MCF 10A (cell line): ENCODE measurements at places on chromosomes 16 and 17. TPM values are rescaled to one million over a fixed set of nuclear protein-coding genes. Genes with fewer than 3 reads are reported as not detected.

GRCh38 chr17:17343160-17343735, 40.1 kb downstream of the NT5M start:
- H3K36me3 ChIP-seq, result no peaks in the 10 kb centered on the region
- no peaks in the 10 kb centered on the region for H3K4me1 ChIP-seq
- no peak for DNase-seq
- no peak overlapping the region for H3K4me3 ChIP-seq

- no peaks in the 10 kb centered on the region for H3K36me3 ChIP-seq
- H3K27me3 ChIP-seq, result no peaks in the 10 kb centered on the region
- H3K27ac ChIP-seq, result no peak overlapping the region
- H3K4me1 ChIP-seq, result no peaks in the 10 kb centered on the region
Observed at GRCh38 chr16:48188449-48189102, 32.8 kb upstream of the ABCC12 start.

GRCh38 chr17:42016411-42016831, 818 bp downstream of the DNAJC7 start:
- H3K27me3 ChIP-seq, result no peaks in the 10 kb centered on the region
- peak; percentile 18 for DNase-seq
- H3K4me3 ChIP-seq, result peak overlapping the region; percentile 99

GRCh38 chr17:3222505-3222904, 15.0 kb downstream of the OR1A1 start:
- H3K4me3 ChIP-seq, result no peak overlapping the region
- no peak for DNase-seq
- H3K4me1 ChIP-seq, result no peaks in the 10 kb centered on the region
- H3K36me3 ChIP-seq, result no peaks in the 10 kb centered on the region
- no peak overlapping the region for H3K27ac ChIP-seq

GRCh38 chr17:82914375-82914774, 74.6 kb upstream of the ZNF750 start:
- DNase-seq, result no peak
- peaks cover 36% of the 10 kb centered on the region for H3K36me3 ChIP-seq
- no peaks in the 10 kb centered on the region for H3K27me3 ChIP-seq
- no peak overlapping the region for H3K27ac ChIP-seq
- H3K4me1 ChIP-seq, result no peaks in the 10 kb centered on the region

GRCh38 chr17:22251498-22251897, 559.2 kb downstream of the KCNJ18 start:
- no peak overlapping the region for H3K4me3 ChIP-seq
- no peak overlapping the region for H3K27ac ChIP-seq
- H3K36me3 ChIP-seq, result no peaks in the 10 kb centered on the region
- H3K27me3 ChIP-seq, result no peaks in the 10 kb centered on the region
- no peak for DNase-seq

DNA sequence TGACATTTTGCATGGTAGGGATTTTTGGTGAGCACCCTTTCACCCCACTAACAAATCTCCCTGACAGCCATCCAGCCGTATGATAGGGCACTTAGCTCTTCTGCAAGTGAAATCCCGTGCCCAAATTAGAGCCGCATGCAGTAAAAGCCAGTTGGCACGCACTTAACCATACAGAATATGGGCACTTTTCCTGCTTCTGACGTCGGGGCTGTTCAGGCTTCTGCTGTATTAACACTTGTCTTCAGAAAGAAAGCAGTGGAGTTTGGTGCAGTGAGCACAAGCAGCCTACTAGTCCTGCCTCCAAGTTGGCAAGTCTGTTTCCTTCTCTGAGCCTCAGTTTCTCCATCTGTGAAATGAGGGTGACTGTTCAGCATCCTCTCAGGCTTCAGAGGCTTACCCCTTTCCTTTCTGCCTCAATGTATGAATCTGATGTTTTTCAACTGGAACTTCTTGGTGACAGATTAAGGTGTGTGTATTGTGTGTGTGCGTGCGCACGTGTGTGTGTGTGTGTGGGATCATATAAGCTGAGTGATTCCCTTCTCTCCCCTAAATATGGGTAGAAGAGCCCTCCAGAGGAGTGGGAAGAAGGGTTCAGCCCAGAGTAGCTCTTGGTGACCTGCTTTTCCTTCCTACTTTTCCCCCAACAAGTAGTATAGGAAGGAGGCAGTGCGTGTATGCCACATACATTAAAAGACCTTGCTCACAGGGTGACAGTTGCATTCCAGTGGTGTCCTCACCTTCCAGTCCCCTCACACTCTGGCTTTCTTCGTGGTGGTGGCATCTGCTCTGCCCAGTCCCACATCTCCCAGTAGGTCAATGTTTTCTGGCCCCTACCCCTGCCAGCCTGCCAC, 19.0 kb downstream of the IGF2BP1 start:
- peaks cover 16% of the 10 kb centered on the region for H3K4me1 ChIP-seq
- H3K27me3 ChIP-seq, result peaks cover 53% of the 10 kb centered on the region
- no peaks in the 10 kb centered on the region for H3K36me3 ChIP-seq
- peak overlapping the region; percentile 41 for H3K4me3 ChIP-seq
- peak; percentile 6 for DNase-seq
- H3K27ac ChIP-seq, result peak overlapping the region; percentile 42

GRCh38 chr16:54171626-54172537, 114.7 kb downstream of the IRX3 start:
- H3K36me3 ChIP-seq, result no peaks in the 10 kb centered on the region
- DNase-seq, result no peak
- H3K4me3 ChIP-seq, result no peak overlapping the region
- no peaks in the 10 kb centered on the region for H3K27me3 ChIP-seq
- H3K27ac ChIP-seq, result no peak overlapping the region

GRCh38 chr16:1916640-1916990, 1.6 kb downstream of the HS3ST6 start:
- H3K4me3 ChIP-seq, result no peak overlapping the region
- no peak overlapping the region for H3K27ac ChIP-seq
- H3K36me3 ChIP-seq, result no peaks in the 10 kb centered on the region
- DNase-seq, result no peak

DNA sequence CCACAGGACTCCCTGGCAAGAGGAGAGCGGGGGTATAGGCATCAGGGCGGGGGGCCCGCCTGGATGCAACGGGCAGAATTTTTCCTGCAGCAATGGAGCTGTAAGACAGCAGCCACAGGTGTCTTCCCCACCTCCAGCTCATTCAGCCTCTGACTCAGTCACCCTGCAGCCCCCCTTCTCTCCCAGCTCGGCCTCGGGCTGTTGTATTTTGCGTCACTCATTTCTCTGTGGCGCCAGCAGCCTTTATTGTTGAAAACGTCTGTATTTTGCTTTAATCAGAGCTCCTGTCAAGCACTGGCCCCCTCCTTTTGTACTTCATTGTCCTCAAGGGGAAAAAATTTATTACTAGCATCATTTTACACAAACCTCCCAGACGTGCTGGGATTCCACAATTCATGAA, 117.7 kb downstream of the WSCD1 start:
- H3K27ac ChIP-seq, result no peak overlapping the region
- H3K27me3 ChIP-seq, result peaks cover 52% of the 10 kb centered on the region

DNA sequence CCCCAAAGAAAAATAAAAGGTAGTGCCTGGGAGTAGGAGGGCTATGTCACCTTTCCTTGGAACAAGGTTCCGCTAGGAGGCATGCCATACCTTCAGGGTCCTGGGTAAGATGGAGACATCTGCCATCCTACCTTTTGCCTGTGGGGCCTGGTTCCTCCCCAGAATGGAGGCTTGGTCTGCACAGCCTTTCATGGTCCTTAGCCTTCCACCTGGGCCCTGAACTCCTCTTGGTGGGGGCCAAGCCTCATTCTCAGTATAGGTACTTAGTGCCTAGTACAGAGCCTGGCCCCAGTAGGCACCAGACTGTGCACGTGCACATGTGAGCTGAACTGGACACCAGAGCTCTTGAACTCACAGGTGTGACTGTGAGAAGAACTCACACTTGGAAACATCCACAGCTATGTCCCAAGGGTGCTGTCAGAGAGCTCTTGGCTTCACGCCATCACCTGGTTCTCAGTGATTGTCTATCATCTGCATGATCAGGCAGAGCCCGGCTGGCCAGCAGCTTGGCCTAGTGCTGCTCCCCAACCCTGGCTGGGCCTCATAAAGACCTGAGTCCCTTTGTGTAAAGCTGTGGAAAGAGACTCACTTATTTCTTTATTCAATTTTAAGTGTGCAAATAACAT, 143.2 kb downstream of the SOCS1 start:
- no peaks in the 10 kb centered on the region for H3K27me3 ChIP-seq
- H3K27ac ChIP-seq, result no peak overlapping the region
- no peaks in the 10 kb centered on the region for H3K36me3 ChIP-seq
- peak; percentile 42 for DNase-seq

GRCh38 chr16:82991966-82992675, 365.4 kb downstream of the CDH13 start:
- H3K4me1 ChIP-seq, result peaks cover 7% of the 10 kb centered on the region
- H3K27ac ChIP-seq, result no peak overlapping the region
- H3K27me3 ChIP-seq, result no peaks in the 10 kb centered on the region

SCIMP gene
- not detected in 2 replicates for total RNA-seq
